ENCODE measurements at places on chromosomes 12 and 14. TPM values are rescaled to one million over a fixed set of nuclear protein-coding genes. Genes with fewer than 3 reads are reported as not detected.

- peaks cover 5% of the 10 kb centered on the region for H3K27me3 ChIP-seq
- no peak overlapping the region for H3K27ac ChIP-seq
- no peaks in the 10 kb centered on the region for H3K4me1 ChIP-seq
- H3K4me3 ChIP-seq, result no peak overlapping the region
Measured at GRCh38 chr12:93616584-93617101, 44.2 kb downstream of the SOCS2 start.

DNA sequence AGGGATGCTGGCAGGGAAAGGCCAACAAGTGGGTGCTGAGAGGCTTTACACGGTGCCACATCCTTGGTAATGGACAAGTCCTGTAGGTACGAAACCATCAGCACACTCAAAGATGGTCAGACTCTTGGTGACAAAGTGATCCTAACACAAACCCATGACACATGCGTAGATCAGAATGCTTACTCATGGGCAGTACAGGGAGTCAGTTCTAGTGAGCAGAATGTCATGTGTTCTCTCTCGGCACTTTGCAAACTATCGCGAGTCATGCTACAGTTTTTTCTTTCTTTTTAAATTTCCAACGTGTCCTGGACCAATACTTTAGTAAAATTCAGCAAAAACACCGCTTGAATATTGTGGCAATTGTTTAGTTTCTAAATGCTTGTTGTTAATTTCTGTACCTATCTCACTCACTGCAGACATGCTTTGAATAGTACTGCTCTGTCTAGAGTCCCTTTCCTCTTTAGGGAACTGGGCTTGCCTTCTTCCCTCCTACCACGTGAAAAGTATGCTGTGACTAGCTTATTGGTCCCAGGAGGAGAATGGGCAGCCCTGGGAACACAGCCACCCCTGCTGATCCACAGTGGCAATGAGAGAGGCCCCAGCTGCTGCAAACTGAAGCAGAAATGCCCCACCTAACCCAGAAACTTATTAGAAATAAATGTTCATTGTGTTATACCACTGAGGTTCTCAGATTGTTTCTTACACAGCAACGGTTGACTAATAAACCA is 62.4 kb downstream of the UBR7 start:
- no peak for DNase-seq
- no peak overlapping the region for H3K4me3 ChIP-seq
- H3K27me3 ChIP-seq, result no peaks in the 10 kb centered on the region
- H3K36me3 ChIP-seq, result peaks cover 7% of the 10 kb centered on the region
- H3K27ac ChIP-seq, result no peak overlapping the region

- H3K4me3 ChIP-seq, result no peak overlapping the region
- no peak overlapping the region for H3K27ac ChIP-seq
- H3K27me3 ChIP-seq, result no peaks in the 10 kb centered on the region
Measured at GRCh38 chr12:16027002-16027401, 115.9 kb downstream of the DERA start.

Gene AQP2
- total RNA-seq, result not detected

Gene KRT8
- 0.20 TPM for total RNA-seq

Gene TROAP
- total RNA-seq, result 73.8 TPM
